ENCODE measurements at places on chromosomes 2 and 18. TPM values are rescaled to one million over a fixed set of nuclear protein-coding genes. Genes with fewer than 3 reads are reported as not detected.

Gene TBR1
- not detected for total RNA-seq

Gene ALKAL2
- not detected for total RNA-seq

Gene MARCHF4
- 0.12 TPM for total RNA-seq

Gene RFTN2
- 9.0 TPM for total RNA-seq

Gene SCG2
- 36.4 TPM for total RNA-seq

Gene KCNK3
- 1.1 TPM for total RNA-seq

Gene UGT1A5
- total RNA-seq, result not detected

Gene CD8B2
- total RNA-seq, result 0.23 TPM

Gene VIL1
- not detected for total RNA-seq

Gene NFE2L2
- total RNA-seq, result 53.1 TPM

Gene AGAP1
- 6.2 TPM for total RNA-seq

Gene HOXD12
- not detected for total RNA-seq

Gene APOB
- not detected for total RNA-seq

Gene POTEI
- not detected for total RNA-seq

Gene GATA6
- total RNA-seq, result 51.6 TPM

Gene SH3RF3
- 2.0 TPM for total RNA-seq

Gene ZNF142
- total RNA-seq, result 5.7 TPM

Gene CPO
- 0.47 TPM for total RNA-seq

Gene TRIM54
- total RNA-seq, result not detected

Gene ALLC
- total RNA-seq, result not detected

Gene KRCC1
- total RNA-seq, result 5.5 TPM

Gene RNF152
- 33.3 TPM for total RNA-seq

Gene KIAA1328
- 3.4 TPM for total RNA-seq

Gene IL36B
- not detected for total RNA-seq

Gene FAM228A
- total RNA-seq, result 2.3 TPM

Gene EGR4
- total RNA-seq, result not detected

Gene UGT1A10
- not detected for total RNA-seq

Gene FSHR
- total RNA-seq, result not detected

Gene TDRD15
- not detected for total RNA-seq

Gene LAMA1
- total RNA-seq, result 82.3 TPM

Gene FOXD4L1
- total RNA-seq, result 0.12 TPM

Gene RAB12
- total RNA-seq, result 49.5 TPM

Gene GALNT13
- 0.45 TPM for total RNA-seq

Gene CNDP1
- total RNA-seq, result not detected

Gene CD8A
- not detected for total RNA-seq

Gene CCT4
- 94.2 TPM for total RNA-seq

Gene MC5R
- not detected for total RNA-seq

Gene KIAA2012
- under 0.01 TPM for total RNA-seq

Gene MYL1
- not detected for total RNA-seq

Gene LONRF2
- total RNA-seq, result not detected

Gene ABHD1
- 0.08 TPM for total RNA-seq

Gene C2orf66
- 0.08 TPM for total RNA-seq

Gene ACTG2
- total RNA-seq, result 0.35 TPM

Gene XDH
- total RNA-seq, result 0.12 TPM

Gene MREG
- total RNA-seq, result 1.5 TPM
